SK-N-DZ (cell line): ENCODE measurements at places on chromosomes 6 and 20.
A peak's percentile ranks its signal among the peaks of the same experiment; 100 is the strongest.

DNA sequence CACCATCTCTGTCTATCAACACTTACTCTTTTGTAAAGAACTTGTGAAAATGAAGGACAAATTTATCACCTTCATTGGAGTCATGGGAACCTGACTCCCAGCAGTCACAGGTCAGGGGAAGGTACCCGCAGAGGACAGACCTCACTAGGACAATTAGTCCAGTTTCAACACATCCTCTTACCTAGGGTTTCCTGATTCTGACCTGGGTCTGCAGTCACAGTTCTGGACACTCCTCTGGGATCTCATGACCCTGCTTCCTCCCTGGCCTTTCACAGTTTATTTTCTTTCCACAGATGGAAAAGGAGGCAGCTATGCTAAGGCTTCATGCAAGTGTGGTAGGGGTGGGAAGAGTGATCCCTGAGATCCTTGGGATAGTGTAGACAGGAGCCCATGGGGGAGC is 15.7 kb downstream of the HLA-A start:
- DNase-seq, result no peak

DNA sequence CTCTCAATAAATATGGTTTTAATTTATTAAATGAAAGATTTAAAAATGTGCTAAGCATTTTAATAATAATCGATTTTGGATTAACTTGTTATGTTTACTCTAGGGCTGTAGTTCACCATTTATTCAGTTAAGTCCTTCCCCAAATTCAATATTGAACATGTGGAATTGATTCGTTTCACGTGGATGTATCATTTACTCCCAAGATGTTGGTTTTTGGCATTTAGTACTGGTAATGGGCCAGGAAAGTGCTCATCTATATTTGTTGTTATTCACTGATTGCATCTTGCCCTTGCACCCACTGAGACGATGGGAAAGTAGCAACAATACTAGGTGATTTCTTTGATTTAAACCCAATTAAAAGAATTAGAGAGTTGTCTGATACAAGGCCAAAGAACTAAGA is 97.1 kb downstream of the ESR1 start:
- DNase-seq, result no peak

DNA sequence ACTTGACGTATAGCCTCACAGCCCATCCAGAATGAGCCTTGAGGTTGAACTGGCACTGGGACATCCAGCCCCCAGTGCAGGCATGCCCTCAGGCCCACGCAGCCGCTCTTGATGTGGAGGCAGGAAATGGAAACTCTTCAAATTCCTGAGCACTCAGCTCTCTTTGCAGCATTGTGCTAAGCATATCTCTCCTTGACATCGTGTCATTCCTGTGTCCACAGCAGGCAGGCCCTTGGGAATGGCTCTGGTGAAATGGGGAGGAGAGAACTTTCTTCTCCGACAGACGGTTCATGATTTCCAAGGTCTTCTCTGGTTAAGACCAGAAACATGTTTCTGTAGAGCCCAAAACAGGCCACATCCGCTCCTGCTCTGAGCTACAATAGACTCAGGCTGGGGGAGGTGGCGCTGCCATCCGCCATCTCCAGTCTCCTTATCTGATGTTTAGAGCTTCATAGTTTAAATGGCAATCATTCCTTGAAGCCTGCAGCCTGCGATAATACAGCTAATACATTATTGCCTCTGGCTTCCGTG is 248.8 kb downstream of the CDH4 start:
- no peak for DNase-seq

GRCh38 chr6:165621940-165622339 is 41.1 kb downstream of the PDE10A start:
- no peak for DNase-seq

DNA sequence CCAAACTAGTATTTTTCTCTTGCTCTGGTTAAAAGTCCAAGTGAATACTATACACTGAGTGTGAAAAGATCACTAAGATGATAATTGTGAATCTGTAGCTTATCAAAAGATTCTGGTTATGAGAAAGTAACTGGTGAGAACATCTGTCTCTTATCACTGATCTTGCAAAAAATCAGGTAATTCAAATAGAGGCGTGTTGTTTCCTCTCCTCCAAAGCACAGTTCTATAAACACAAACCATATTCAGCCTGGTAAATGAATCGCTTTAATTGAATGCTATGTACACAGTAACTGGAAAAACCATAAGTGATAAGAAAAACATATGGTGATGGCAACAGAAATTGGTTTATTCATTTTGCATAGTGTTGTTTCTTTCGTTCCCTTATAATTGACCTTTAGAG is 161.0 kb downstream of the RALGAPA2 start:
- peak; percentile 40 for DNase-seq

- DNase-seq, result no peak
Measured at GRCh38 chr6:137522831-137523230, 28.6 kb upstream of the OLIG3 start.

DNA sequence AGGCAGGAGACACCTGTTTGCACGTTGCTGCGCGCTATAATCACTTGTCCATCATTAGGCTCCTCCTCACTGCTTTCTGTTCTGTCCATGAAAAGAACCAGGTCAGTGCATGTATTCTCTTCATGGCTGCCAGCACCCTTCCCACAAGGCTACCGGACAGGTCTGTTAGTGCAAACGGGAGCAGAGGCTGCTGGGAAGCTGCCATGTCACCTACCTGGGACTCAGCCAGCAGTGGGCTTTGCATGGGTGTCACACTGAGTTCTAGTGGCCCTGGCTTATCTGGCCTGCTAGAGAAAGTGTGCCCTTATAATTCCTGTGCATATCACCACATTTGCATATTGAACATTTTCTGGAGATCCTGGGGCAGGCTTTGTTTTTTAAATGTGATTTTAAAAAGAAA is 24.8 kb downstream of the LYRM2 start:
- DNase-seq, result no peak

GRCh38 chr20:56249244-56249955 is 868 bp downstream of the MC3R start:
- peak; percentile 42 for DNase-seq

GRCh38 chr6:46014511-46015118 is 1.0 kb downstream of the CLIC5 start:
- no peak for DNase-seq

DNA sequence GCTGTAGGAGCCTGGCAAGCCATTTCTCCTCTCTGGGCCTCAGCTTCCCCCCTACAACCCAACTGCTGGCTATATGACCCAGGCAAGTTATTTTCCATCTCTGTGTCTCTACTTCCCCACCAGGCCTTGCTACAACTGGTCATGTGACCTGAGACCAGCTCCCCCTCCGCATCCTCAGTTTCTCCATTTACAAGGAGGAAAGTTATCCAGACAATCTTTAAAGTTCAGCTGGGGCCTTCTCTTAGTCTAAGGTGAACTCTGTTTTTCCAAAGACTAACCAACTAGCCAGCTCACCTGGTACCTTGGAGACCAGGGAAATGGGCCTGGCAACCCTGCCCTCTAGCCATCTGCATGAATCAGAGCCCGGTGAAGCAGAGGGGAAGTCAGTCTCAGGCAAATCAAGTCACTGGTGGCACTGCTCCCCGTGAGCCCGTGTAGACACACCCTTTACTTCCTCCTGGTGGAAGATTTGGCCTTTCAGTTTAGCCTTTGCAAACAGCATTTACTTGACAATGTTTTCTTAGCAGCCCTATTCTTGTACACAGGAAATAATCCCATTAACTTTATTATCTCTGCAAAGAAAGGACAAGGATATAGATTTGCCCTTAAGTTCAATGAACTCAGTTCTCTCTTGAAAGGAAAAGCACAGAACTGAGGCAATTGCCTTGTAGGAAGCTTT is 157.7 kb downstream of the VEGFA start:
- DNase-seq, result no peak

- DNase-seq, result no peak
Measured at GRCh38 chr6:105151644-105152043, 28.2 kb downstream of the POPDC3 start.

DNA sequence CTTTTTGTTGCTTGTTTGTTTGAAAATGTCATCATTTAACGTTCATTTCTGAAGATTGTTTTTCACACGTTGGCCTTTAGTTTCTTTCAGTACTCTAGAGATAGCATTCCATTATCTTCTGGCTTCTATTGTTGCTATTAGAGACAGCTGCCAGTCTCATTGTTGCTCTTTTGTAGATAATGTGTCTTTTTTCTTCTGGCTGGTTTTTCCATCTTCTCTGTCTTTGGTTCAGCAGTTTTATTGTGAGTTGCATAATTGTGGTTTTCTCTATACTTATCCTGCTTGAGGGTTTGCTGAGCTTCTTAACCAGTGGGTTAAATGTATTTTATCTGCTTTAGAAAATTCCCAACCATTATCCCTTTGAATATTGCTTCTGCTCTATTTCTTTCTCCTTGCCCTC is 23.2 kb upstream of the AIG1 start:
- DNase-seq, result no peak

DNA sequence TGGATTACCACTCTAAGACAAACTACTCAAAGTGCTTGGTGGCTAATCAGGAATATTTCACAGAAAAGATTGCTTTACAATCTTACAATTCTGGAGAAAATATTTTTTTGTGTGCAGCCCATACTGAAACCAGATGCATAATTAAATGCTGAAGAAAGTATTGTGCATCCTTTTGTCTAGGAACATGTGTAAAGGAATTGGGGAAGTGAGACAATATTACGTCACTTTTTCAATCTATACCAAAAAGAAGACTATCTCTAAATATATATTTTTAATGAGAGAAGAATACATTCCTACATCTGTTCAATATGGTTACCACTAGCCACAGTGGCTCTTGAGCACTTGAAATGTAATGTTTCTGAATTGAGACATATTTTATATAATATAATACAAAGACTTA is 992.5 kb upstream of the ADGRB3 start:
- DNase-seq, result no peak

GRCh38 chr20:5327356-5327755 is 10.6 kb upstream of the PROKR2 start:
- no peak for DNase-seq

DNA sequence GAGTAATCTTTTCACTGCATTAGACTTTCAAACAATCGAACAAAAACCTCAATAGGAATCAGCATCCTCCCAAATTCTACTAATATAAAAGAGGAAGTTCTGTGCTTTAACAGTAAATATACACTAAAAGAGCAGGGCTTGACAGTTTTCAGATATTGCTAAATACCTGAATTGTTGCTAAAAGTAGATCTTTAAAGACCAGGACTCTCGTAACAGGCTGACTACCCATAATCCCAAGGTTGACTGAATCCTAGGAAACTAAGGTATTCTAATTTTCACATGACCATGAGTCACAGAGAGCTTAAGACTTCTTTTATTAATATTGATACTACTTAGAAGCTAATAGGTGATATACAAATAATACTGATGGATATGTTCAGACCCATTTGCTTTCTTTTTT is 10.1 kb downstream of the CD164 start:
- no peak for DNase-seq

DNA sequence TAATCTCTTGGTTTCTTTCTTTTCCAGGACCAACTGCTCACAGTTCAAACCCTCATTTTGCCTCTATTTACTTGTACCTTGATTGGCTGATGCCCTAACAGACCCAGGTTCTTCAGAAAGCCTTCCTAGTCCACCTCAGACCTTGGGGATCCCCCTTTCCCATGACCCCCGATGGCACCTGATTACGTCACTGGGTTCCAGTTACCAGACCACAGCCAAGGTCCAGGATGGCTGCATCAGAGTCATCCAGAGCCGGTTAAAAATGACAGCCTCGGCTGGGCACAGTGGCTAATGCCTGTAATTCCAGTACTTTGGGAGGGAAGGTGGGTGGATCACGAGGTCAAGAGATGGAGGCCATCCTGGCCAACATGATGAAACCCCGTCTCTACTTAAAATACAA is 4.5 kb downstream of the HLA-DOA start:
- DNase-seq, result no peak

DNA sequence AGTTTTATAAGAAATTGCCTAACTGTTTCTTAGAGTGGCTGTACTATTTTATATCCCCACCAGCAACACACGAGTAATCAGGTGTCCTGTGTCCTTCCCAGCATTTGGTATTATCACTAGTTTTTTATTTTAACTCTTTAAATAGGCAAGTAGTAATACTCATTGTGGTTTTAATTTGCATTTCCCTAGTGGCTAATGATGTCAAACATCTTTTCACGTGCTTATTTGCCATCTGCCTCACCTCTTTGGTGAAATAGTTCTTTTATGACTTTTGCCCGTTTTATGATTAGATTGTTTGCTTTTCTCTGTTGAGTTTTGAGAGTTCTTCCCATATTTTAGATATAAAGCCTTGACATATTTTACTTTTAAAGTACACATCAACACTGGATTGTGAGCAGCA is 57.8 kb downstream of the GCLC start:
- no peak for DNase-seq

DNA sequence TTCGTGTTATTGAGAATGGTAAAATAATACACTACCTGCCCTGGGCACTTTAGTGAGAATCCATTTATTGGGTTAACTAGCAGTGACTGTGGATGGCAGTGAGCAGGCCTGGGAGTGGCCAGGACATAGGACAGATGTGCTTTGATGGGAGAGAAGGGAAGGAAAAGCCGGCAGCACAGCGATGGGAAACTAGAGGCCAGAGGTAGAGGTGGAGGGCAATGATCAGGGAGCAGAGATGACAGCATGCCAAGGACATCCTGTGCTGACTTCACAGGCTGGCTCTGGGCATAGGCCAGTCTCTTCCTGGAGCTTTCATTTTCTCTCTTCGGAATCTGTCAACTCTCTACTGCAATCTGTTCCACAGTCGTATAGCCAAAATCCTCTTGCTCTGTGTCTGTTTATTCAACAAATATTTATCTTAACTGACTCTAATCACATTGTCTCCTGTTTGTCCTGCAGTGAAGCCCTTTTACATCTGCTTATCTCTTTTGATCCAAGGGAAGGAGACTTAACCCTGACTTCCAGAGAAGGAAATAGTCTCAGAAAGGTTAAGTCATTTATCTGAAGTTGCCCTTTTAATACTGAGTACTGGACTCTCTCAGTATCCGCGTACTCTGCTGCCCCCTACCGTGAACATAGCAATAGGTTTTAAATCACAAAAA is 18.4 kb upstream of the MMP24 start:
- peak; percentile 84 for DNase-seq

- no peak for DNase-seq
Measured at GRCh38 chr6:10111975-10112374, 302.9 kb downstream of the TFAP2A start.

- no peak for DNase-seq
Measured at GRCh38 chr6:134549854-134550253, 231.9 kb upstream of the SGK1 start.

- no peak for DNase-seq
Measured at GRCh38 chr20:58056021-58056591, 172.3 kb downstream of the ANKRD60 start.

DNA sequence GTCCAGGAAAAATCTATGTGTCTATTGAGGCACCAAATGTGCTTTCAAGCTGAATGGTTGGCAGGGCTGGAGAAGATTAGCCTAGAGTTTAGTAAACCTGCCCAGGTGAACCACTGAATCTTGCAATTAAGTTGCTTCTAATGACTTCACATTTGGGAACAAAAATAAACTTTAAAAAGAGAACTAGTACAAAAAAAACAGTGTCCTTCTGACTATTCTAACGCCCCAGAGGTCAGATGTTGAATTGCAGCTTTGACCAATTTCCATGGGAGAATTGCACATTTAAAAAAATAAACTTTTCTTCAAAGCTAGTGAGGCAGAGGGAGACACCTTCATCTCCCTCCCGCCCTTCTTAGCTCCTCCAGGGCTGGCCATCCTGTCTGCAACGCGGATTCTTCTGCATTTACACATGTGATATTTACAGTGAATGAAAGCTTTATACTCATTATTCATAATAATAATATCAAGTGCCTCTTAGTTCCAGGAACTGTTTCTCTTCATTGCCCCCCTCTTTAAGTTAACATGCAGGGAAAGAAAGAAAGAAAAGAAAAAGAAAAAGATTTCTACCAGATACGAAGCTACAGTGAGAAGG is 270.2 kb downstream of the SMOC2 start:
- no peak for DNase-seq
